ENCODE measurements at places on chromosomes 11 and 22.

- no peak for DNase-seq
- no peak overlapping the region for H3K27ac ChIP-seq
- H3K4me3 ChIP-seq: no peak overlapping the region
- no peaks in the 10 kb centered on the region for H3K36me3 ChIP-seq
Measured at GRCh38 chr11:16898274-16898985, 115.8 kb downstream of the PLEKHA7 start.

- H3K36me3 ChIP-seq: no peaks in the 10 kb centered on the region
- peaks cover 34% of the 10 kb centered on the region for H3K4me1 ChIP-seq
- no peak overlapping the region for H3K4me3 ChIP-seq
- peak overlapping the region; percentile 53 for H3K27ac ChIP-seq
- H3K27me3 ChIP-seq: no peaks in the 10 kb centered on the region
- peak; percentile 70 for DNase-seq
Measured at GRCh38 chr22:46604306-46604690, 15.9 kb upstream of the GRAMD4 start.

- H3K4me3 ChIP-seq: peak within 1 kb of the TSS; percentile 81
- no peaks in the 10 kb centered on the region for H3K27me3 ChIP-seq
- peak within 1 kb of the TSS; percentile 94 for H3K27ac ChIP-seq
- peaks cover 3% of the 10 kb centered on the region for H3K36me3 ChIP-seq
- H3K4me1 ChIP-seq: peaks cover 60% of the 10 kb centered on the region
Measured at GRCh38 chr11:65569973-65570918, at the start of gene ZNRD2. TSS of gene ZNRD2 (plus strand) at chr11:65570477. CDS start at chr11:65570492, 15 bp downstream.

- H3K36me3 ChIP-seq: no peaks in the 10 kb centered on the region
- H3K27me3 ChIP-seq: no peaks in the 10 kb centered on the region
- no peak overlapping the region for H3K27ac ChIP-seq
- DNase-seq: peak; percentile 87
Measured at GRCh38 chr22:45994491-45995404, 17.8 kb upstream of the WNT7B start.

Measured in lower lobe of right lung (tissue), 2 donors.